GM13977 (cell line): ENCODE measurements at places on chromosomes 6 and 20.
A peak's percentile ranks its signal among the peaks of the same experiment; 100 is the strongest.

GRCh38 chr6:22964334-22964733, 395.0 kb downstream of the HDGFL1 start:
- no peak for DNase-seq

DNA sequence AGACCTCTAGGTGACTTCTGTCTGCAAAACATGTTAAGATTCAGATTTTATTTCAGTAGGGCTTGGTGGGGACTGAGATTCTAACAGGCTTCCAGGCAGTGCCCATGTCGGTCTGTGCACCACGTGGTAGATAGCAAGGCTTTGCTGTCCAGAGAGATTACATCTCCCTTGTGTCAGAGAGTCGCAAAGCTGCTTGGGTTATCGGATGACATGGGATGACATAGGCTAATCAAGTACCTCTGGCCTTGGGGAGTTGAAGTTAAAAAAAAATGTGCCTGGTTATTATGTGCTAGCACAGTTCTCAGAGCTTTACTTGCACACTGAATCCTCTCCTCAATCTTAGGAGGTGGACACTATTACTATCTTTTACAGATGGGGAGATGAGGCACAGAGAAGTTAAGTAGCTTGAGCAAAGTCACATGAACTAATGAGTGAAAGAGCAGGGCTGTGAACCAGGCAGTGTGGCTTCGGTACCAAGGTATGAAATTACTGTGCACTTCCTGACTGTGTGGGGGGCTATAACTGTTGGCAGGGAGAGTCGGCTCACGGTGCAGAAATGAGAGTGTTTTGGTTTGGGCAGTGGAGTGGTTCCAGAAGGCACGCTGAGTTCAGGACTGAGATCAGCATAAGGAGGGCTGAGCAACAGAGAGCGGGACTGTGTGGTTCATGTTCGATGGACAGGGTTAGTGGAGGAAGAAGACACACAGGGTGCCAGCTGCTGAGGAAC, 41.1 kb downstream of the FARS2 start:
- peak; percentile 48 for DNase-seq

- DNase-seq: no peak
These were observed 96.5 kb upstream of the SALL4 start for GRCh38 chr20:51898788-51899187.

- no peak for DNase-seq
These were observed 118.1 kb upstream of the PRDM1 start for GRCh38 chr6:105967917-105968602.

DNA sequence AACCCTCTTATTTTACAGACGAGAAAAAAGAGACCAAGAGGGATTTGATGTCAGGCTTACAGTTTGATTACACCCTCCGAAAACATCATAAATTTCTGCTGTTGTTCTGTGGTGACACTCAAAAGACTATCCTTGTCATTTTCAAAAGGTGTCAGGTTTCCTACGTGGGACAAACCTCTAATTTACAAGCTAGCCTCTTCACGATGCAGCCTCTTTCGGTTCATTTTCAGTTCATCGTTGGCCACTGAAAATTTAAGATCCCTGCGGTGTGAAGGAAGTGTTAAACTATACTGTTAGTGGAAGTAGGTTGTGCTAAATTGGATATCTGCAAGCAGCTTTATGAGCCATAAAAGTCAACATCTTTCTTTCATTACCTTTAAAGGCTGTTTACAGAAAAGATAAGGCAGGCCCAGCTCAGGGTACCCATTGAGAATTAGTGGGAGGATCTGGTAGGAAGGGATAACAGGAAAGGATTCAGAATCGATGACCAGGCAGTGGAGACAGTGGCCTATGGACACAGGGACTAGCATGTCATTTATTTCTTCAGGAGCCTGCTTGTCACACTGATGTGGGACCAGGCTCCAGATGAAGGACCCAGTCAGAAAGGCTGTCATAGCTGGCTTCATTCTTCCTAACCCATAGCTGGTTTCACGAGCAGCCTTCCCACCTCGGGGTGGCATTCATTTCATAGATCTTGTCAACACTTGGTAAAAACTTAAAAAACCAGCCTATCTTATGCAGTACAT, 329.1 kb upstream of the SOX4 start:
- DNase-seq: no peak

- no peak for DNase-seq
These were observed 17.4 kb downstream of the EZR start for GRCh38 chr6:158801655-158802294.

DNA sequence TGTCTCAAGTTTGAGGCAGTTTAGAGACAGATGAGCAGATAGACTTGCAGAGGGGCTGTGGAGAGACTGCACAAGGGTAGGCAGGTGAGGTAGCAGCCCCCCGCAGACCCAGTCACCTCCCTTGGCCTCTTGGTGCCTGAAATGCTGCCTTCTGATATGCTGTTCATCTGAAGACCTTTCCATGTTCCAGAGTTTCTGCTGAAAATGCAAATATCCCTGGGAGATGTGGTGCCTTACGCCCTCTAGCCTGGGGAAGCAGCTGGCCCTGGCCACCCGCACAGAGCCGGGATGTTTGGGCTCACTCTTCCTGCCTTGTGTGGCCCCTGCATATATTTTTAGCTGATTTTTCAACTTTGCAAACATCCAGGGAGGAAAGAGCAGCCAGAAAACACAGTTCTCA, 51.4 kb downstream of the TMEM242 start:
- no peak for DNase-seq

DNA sequence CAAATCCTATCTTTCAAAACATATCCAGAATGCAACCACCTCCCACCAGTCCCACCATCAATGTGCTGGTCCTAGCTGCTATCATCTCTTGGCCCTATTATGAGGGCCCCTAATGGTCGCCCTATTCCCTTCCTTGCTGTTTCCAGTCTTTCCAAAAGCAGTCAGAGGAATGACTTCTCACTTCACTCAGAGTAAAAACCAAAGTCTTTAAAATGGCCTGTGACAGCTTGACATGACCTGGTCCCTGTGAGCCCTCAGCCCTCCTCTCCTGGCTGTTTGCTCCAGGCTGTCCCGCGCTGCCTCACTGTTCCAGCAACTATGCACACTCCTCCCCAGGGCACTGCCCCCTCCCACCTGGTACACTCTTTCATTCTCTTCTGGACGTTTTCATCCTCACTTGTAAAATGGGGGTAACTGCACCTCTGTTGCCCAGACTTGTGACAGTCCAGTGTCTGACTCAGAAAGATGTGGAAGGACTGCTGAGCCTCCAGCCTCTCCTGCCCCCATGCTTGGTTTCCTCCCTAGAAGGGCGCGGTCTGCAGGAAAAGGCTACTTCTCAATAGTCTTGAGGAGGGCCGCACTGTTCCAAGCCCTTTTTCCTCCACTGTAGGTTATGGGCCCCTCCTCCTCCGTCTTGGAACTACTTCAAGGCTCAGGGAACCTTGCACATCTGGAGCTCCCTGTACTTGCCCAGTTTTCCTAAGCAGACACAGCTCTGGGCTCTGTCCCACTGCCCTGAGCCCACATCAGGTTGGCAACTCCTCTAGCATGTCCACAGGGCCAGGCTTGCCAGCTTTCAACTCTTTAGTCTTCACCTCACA, 64.7 kb downstream of the MYH7B start:
- no peak for DNase-seq

- no peak for DNase-seq
These were observed 136.3 kb downstream of the MRPL14 start for GRCh38 chr6:43990627-43991619.

DNA sequence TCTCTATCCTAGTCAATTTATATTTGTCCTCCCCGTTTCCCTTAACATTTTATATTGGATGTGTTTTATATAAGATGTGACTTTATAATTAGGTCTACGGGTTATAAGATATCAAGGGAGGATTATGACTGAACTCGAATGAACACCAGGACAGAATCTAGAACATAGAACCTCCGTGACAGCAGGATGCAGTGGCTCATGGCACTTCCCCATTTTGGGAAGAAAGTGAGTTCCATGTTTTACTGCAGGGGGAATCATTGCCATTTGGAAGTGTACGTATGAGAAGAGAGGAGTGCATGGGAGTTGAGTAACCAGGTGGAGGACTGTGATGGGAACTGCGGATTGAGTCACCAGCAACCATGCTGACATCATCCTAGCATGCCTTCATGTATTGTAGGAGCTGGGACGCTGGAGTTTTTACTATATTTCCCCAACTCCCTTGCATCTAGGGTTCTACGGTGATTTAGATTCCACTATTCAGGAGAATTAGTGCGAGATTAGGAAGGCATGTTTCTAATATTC, 56.1 kb upstream of the FOXC1 start:
- no peak for DNase-seq

GRCh38 chr6:147282566-147282959, 78.3 kb downstream of the STXBP5 start:
- DNase-seq: no peak

GRCh38 chr6:17446713-17447112, 53.3 kb downstream of the CAP2 start:
- DNase-seq: no peak

GRCh38 chr6:104566411-104566810, 293.3 kb downstream of the HACE1 start:
- no peak for DNase-seq

DNA sequence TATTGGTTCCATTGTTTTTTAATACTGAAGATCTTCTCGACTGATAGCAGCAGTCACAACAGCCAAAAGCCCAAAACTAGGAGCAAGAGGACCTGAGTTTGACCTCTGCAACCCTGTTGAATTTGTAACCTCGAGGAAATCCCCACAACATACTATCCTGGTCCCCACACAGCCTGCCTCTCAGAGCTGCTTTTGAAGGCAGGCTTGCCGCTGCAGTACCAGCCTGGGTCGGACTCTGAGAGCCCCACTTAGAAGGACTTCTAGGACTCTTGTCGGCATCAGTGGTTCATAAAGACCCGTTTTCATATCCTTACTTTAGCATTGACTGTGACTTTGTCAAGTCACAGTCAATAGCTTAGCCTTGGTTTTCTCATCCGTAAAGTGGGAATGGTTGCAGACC, 49.3 kb downstream of the EBF4 start:
- DNase-seq: no peak

- no peak for DNase-seq
These were observed 3.9 kb upstream of the LAMA5 start for GRCh38 chr20:62370807-62371587.

- DNase-seq: no peak
These were observed 518.9 kb upstream of the JARID2 start for GRCh38 chr6:14726816-14727493.

GRCh38 chr6:344816-345340, 46.7 kb upstream of the IRF4 start:
- no peak for DNase-seq

GRCh38 chr20:48770700-48771442, 56.9 kb downstream of the PREX1 start:
- DNase-seq: no peak

DNA sequence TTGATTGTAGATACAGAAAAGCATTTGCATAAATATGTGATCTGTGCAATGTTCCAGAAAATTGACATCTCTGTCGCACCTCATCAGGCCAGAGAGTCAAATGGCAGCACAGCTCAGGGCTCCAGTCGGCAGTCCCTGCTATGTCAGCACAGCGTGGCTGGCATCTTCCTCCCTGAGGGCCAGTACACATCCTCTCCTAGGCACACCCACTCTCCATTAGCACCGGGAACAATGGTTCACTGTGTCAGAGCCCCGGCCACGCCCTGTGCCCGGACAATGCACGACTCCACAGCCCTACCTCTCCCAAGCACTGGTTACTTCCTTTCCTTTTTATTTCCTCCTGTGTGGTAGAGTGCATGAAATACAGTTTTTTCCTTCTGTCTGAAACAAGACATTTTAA, 114.9 kb downstream of the FOXC1 start:
- DNase-seq: no peak

GRCh38 chr6:166563200-166563599, 23.3 kb downstream of the RAMACL start:
- DNase-seq: no peak

GRCh38 chr6:108623995-108624394, 63.3 kb downstream of the FOXO3 start:
- DNase-seq: no peak

- no peak for DNase-seq
These were observed 49.5 kb upstream of the TFAP2D start for GRCh38 chr6:50663806-50664205.

DNA sequence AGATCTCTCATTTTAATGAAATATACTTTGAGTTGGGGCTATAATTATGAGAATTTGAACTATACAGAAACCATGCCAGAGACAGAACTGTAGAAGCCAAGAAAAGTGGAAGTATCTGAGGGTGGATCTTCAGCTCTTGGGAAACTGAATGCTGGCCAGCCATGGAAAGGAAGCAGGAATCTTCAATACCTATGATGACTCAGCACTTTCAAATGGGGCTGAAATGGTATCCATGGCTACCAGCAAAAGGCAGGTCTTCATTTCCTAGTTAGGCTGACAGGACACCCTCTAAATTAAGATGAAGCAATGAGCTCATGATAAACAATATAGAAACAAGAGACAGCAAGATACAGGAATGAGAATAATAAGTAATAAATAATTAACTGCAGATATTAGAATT, 171.3 kb downstream of the COL21A1 start:
- no peak for DNase-seq

- no peak for DNase-seq
These were observed 12.1 kb upstream of the THEMIS start for GRCh38 chr6:127912914-127913313.

DNA sequence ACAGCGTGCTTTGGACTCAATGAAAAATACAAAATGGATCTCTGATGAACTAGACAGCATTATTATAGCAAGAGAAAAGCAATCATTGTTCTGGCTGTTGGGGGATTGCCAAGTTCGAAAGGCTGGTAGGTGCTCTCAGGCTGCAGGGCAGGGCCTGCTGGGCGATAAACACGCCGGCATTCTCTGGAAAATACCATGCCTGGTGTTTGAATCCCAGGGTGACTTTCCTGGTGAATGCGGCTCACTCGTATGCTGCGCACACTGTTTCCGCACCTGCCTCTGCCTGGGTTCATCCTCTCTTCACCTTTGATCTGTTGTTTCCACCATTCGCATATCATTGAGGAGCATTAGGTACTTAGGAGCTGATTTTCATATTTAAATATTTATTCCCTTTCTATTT, 37.4 kb downstream of the GCNT2 start:
- DNase-seq: no peak

DNA sequence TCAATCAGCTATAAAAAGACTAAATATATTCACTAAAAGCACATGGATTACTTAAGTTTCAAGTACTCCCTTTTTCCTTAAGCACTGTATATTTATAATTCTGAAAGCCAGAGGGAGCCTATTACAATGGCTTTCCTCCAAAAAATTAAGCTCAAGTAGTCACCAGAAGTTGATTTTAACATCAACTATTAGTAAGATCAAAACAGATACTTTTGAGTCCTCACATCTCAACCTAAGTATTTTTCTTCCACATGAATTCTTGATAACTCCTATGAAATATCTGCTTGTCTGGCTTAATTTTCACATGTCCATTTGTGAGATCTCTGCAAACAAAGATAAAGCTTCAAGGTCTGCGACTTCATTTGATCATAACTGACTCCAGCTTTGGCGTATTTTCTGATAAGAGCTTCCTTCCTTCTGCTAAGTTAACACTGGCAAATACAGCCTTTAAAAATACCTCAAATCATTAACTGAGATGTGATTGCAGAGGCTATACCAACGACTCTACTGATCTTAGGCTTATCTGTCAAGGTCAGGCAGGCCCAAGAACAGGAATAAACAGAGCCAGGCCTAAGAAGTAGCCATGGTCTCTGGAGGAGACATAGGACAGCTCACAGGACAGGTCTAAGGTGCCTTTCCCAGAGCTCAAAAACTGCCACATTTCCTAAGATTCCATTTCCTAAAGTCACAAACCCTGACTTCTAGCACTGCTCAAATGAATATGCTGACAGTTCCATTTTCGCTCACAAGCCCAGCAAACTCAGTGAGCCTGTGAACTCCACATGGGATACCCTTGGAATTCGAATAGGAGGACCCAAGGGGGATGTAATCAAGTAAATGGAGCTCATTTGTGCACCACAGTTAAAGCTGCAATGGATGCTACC, 10.0 kb downstream of the SNX5 start:
- DNase-seq: no peak

- no peak for DNase-seq
These were observed 293.7 kb upstream of the TCF21 start for GRCh38 chr6:133595111-133595761.
